Left renal pelvis (tissue), 4 donors: ENCODE measurements at places on chromosomes 16 and 17.
A peak's percentile ranks its signal among the peaks of the same experiment; 100 is the strongest.

DNA sequence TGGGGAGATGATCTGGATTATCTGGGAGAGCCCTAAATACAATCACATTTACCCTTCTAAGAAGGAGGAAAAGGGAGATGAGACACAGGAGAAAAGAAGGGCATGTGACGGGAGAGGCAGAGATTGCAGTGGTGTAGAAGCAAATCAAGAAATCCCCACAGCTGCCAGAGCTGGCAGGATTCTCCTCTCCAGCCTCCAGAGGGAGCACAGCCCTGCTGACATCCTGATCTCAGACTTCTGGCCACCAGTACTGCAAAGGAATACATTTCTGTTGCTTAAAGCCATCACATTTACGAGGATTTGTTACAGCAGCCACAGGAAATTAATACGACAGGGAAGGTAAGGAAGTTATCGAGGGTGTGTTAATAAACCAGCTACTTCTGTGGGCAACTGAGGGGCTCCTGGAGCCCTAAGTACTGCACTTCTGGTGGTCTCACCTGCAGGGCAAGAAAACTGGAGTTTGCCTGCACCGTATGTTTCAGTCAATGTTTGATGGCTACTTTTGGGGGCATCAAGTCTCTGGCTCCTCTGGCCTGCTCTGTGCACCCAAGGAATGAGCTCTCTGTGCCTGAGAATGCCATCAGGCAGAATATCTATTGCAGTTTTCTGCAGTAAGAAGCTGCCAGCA lies 22.9 kb upstream of the CDH13 start:
- DNase-seq: no peak

DNA sequence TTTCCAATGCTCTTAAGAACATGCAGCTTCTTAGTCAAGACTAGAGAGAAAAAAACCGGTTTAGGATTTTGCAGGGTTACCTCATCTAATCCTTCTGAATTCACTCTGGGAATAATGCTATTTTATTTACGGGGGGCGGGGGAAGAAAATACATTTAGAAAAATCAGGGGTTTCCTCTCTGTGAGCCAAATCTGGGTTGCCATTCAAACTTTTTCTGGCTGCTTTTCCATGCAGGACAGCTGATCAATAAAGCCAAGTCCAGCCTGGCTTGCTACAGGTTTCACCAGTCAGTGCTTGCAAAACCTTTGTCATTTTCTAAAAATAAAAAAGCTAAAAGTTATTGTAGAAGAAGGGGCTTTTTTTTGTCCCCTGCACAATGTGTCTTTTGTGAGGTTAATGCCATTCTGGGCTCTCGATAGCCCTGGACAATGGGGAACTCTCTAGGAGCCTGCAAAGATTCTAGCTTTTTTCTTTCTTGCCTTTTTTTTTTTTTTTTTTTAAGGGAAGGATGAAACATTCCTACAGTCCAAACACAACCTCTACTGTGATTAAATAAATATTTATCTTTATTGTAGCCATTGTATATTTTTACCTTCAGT lies 13.1 kb upstream of the ZFHX3 start:
- DNase-seq: no peak

DNA sequence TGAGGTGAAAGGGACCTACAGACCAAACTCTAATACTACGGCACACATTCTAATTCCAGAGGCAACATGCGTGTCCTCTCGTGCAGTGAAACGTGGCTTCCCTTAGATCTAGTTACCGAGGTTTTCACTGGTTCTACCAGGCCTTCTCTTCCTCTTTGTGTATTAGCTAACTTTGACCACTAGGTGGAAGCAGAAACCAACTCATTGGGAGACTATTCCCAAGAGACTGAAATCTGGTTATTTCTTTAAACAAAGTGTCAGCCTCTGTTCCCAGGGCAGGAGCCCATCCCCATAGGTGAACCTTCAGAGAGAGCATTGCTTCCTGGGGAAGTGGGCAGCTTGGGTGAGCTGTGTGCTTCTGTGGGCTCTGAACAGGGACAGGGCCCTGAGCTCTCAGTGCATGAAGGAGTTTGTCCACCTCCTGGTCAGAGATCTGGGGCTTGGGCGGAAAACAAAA lies 19.7 kb upstream of the RCVRN start:
- peak; percentile 82 for DNase-seq

DNA sequence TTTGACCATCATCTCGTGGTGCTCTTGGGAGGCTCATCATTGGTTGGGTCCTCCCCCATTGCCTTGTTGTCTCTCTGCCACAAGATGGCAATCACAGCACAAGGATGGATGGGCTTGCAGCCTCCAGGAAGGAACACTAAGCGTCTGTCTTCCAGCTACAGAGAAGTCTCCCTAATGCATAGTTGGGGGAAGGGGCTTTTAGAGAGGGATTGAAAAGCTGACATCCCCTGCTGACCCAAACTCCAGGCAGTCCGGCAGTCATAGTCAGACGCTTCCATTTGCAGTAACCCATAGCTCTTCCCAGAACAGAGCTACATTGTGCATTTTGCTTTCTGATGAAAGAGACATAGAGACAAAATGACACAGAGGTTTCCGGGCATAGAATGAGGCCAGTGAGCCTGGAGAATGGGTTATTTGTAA lies 111.4 kb downstream of the UTP18 start:
- DNase-seq: no peak

DNA sequence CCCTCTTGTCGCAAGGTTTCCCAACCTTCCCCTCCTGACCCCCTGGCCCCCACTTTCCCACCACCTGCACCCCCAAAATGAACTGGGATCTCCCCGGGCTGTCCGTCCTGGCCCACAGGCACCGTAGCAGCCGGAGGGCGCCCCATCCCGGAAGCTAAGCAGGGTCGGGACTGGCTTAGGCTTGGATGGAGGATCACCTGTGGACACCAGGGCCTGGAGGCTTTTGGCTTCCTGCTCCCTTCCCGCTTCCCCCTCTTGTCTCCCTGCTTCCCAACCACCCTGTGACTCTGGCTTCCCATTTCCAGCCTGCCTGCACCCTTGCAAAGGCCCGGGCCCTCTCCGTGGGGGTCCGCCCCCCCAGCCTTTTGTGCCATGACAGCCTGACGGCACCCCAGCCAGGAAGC lies 2291.3 kb downstream of the TP53TG3F start:
- DNase-seq: no peak

- no peak for DNase-seq
Observed at GRCh38 chr16:66574531-66574930, 4.7 kb upstream of the CMTM2 start.

DNA sequence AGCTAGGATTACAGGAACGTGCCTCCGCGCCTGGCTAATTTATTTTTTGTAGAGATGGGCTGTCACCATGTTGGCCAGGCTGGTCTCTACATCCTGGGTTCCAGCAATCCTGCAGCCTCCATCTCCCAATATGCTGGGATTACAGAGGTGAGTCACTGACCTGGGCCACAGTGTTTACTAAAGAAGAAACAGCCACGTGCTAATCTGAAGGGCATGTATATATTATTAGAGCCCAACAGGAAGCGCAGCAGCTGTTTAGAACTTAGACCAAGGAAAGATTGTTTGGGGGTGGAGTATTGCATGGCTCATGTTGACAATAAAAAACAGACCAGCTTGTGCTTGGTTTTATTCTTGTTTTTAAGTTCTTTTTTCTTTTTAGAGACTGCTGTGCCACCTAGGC lies 60.2 kb downstream of the HAPSTR1 start:
- DNase-seq: no peak

- DNase-seq: no peak
Observed at GRCh38 chr16:56198755-56199114, 7.4 kb downstream of the GNAO1 start.

DNA sequence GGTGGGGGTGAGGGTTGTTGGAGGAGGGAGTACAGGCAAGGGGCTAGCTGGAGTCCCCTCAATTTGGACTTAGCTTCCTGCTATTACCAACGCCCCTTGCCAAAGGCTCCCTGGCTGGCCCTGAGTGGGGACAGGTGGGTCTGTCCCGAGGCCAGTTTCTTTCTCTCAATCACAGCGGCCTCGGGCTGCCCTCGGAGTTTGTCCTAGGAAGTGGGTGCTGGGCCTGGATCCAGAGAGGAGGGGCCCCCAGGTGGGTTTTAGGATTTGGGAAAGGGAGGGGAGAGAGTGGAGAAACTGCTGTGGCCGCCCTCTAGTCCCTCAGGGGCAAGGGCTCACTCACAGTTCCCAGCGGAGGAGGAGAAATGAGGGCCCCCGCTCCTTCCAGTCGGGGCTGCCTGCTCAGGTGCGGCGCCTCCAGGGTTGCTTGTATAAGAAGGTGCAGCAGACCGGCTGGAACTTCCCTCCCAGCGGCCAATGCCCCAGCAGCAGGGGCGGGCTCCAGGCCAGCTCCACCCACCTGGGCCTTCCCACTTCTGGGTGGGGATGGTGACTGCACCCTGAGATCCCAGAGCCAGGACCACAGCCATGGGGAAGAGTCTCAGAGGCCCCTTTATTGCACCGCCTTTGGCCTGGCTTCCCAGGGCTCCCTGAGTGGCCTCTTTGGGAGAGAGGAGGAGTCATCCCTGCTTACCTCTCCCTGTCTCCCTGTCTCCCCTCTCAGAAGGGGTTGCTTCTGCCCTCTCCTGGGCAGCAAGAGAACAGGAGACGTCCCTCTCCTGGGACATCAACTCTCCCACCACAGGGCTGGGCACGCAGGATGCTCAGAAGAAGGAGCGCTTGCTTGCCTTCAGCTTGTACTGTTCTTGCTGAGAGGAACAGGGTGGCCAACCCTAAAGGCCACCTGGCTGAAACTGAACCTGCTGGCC lies 112.0 kb upstream of the SMURF2 start:
- DNase-seq: no peak

DNA sequence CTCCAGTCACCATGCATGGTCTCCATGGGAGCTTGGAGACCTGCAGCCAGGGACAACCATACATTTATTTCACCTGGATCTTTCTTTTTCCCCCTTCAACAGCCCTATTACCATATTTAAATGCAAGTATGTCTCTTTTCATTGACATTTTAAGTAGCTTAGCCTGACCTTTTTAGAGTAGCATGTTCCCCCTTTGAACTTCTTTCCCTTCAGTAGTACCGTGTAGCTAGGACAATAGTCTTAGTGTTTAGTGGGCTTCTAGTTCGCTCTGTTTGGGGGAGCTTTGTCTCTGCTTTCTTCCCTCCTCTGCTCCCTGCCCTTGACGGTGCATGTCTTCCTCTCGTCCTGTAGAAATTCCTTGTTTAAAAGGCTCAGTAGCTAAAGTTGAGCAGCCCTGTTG lies 94.6 kb downstream of the CCDC182 start:
- DNase-seq: no peak

- no peak for DNase-seq
Observed at GRCh38 chr16:51163894-51164566, 13.0 kb upstream of the SALL1 start.

DNA sequence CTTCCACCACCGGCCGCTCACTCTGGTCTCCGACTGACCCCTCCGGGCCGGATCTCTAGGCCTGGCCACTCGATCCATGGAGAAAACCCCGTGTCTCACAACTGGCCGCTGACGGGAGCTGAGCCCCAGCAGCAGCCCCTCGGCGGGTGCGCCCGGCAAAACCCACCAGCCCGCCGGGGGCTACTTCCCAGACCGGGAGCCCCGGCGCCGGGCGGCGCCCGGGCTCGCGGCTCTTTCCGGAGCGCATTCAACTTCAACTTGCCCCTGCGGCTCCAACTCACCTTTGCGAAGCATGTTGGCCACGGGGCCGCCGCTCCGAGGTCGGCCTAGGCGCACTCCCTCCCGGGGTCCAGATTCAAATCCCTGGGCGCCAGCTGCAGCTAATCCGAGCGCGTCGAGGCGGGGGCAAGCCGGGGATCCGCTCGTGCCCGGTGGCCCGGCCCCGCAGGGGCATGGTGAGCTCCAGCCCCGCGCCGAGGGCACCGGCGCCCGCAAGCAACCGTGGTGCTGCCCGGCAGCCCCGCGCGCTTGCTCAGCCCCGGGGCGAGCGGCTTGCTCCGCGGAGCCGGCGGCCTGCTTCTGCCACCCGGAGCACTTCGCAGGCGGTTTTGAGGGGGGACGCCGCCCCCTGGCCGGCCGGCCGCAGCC lies 438 bp downstream of the RTN4RL1 start:
- no peak for DNase-seq

GRCh38 chr17:32684087-32684958 lies 192.6 kb downstream of the MYO1D start:
- no peak for DNase-seq

DNA sequence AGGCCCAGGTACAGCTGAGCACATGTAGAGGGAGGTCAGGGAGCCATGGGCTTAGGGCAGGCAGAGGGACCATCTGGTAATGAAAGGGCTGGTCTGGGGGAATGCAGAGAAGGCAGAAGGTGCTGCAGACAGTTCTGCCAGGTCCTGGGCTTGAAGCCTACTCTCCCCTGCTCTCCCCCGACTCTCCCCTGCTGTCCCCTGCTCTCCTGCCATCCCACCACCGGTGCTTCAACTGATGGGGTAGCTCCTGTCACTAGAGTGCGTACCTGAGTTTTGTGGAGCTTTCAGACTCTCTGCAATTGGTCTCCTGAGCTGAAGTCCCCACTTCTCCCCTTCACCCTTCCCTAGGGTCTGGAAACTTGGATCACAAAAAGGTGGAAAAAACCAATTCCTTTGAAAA lies 37.3 kb upstream of the PHOSPHO1 start:
- DNase-seq: no peak

DNA sequence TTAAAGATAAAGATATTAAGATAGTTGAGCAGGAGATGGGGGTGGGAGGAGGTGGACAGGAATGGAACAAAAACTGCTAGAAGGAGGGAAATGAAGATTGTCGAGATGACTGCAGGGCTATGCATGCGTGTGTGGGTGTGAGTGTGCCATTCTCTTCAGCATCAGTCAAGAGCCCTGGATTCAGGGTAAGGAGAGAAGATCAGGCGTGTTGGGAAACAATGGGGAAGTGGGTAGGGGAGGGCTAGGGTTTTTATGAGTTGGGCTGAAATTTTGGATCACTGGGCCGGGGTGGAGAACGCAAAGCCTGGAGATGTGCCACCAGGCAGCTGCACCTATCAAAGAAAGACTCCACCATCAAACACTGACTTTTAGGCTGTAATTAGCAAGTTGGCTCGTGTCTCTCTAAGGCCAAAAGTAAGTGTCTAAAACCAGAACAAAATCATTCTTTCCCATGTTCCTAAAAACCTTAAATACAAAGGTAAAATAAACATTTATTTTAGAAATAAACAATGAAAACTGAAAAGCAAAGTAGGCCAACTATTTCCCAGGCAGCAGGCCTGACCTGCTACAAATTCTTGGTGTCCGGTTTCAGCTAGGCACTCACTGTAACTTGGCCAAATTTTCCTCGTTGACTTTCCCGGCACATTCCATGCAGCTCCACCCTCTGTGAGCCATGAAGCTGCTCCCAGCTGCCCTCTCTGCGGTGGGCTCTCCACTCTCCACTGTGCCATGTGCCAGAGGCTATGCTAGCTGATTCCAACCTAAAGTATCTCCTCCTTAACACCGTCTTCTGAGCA lies 4.2 kb downstream of the CDRT4 start:
- DNase-seq: peak; percentile 48
